Activated T-cell treated with anti-CD3 and anti-CD28 coated beads for 1 hour (primary cell): ENCODE measurements at places on chromosomes 3 and 15.

DNA sequence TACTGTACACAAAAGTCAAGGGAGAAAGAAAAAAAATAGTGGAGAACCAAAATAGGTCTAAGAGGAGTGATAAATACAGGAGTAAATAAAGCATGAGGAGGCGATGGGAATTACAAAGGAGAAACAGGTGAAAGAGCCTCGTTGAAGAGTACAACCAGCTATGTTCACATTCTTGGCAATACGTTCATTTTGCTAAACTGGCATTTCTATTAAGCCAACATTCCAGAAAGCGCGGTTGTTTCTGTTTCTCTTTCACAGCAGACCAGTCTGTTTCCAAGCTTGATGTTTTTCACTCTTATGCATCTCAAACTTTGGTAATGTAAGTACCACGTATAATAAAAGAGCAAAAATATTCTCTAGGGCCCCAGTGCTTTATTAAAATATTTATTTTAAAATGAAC lies 74.5 kb downstream of the NSUN3 start:
- DNase-seq: no peak

DNA sequence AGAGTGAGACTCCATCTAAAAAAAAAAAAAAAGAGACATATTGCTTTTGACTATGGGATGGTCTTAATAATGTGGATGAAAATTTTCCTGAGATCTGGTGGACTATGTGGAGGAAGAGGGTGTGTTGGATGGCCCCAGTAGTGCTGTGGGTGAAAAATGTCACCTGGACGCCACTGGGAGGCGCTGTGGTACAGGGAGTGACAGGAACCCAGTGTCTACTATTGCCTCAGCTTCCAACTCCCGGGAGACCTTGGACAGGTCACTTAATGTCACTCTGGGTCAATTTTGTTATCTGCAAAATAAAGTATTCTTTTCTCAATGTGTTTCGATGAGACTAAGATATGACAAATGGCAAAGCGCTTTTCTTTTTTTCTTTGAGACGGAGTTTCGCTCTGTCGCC lies 27.7 kb upstream of the DCP1A start:
- DNase-seq: peak; percentile 19

- no peak for DNase-seq
Observed at GRCh38 chr3:63707731-63708130, 55.3 kb downstream of the SNTN start.

GRCh38 chr15:72227720-72228119 lies 3.3 kb downstream of the PKM start:
- DNase-seq: no peak

- no peak for DNase-seq
Observed at GRCh38 chr15:57604507-57604906, 12.8 kb downstream of the MYZAP start.

GRCh38 chr3:41115069-41115468 lies 84.2 kb upstream of the CTNNB1 start:
- no peak for DNase-seq

GRCh38 chr15:36160351-36160750 lies 419.1 kb upstream of the CDIN1 start:
- no peak for DNase-seq

DNA sequence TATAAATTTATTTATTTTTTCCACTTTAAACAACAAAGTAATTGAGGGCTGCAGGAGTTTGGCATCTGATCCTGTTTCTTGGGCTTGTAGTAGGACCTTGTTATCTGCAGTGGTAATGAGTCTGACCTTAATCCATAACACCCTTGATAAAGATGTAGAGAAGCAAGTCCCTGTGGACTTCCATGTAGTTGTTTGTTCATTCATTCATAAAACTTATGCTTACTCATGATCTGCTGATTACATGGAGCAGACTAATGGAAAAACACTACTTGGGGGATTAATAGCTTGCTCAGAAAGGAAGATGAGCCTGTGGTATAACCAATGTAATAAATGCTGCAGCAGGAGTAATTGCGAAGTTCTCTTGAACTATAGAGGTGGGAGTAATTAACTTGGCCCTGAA lies 271.5 kb upstream of the TBL1XR1 start:
- no peak for DNase-seq

- no peak for DNase-seq
Observed at GRCh38 chr3:78613421-78613879, 1154.3 kb downstream of the ROBO1 start.

- DNase-seq: no peak
Observed at GRCh38 chr3:131895766-131896165, 139.0 kb downstream of the CPNE4 start.

GRCh38 chr3:194876403-194877095 lies 190.9 kb downstream of the FAM43A start:
- DNase-seq: no peak

- no peak for DNase-seq
Observed at GRCh38 chr15:23648920-23649515, 1.4 kb upstream of the MAGEL2 start.

DNA sequence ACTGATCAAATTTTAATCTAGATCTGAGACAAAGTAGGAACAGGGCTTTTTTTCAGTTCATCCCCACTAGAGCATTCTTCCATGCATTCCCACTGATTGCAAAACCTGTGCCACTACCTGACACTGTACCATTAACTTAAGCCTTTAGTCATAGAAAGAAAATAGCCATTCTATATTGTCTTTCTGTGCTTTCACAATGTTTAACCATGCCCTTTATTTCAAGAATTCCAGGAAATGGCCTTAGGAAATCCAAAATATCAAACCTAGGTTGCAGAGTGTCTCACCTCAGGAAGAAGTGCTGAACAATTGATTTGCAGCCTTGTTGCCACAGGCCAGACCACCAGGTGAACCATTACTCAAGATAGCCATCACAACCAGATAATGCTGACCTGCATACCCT lies 56.2 kb upstream of the TGFBR2 start:
- no peak for DNase-seq

GRCh38 chr3:65808824-65809223 lies 229.9 kb downstream of the MAGI1 start:
- DNase-seq: no peak

DNA sequence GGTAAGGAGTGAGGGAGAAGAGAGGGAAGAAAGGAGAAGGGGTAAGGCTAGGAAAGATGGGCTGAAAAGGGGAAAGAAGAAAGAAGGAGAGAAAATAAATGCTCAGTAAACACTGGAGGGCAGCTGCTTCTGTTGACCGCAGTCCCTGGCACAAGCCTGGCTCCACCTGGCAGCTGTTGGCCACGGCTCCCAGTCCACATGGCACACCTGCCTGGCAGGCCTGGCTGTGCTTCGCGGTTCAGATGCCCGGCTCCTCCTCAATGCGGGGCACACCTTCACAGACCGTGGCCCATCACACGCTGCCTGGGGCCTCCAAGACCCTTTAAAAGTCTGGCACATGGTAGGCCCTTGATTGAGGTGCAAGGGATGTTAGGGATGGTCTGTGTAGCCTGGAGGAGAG lies 516.8 kb upstream of the PROK2 start:
- no peak for DNase-seq
